ENCODE measurements at places on chromosomes 12 and 14.
A peak's percentile ranks its signal among the peaks of the same experiment; 100 is the strongest.

DNA sequence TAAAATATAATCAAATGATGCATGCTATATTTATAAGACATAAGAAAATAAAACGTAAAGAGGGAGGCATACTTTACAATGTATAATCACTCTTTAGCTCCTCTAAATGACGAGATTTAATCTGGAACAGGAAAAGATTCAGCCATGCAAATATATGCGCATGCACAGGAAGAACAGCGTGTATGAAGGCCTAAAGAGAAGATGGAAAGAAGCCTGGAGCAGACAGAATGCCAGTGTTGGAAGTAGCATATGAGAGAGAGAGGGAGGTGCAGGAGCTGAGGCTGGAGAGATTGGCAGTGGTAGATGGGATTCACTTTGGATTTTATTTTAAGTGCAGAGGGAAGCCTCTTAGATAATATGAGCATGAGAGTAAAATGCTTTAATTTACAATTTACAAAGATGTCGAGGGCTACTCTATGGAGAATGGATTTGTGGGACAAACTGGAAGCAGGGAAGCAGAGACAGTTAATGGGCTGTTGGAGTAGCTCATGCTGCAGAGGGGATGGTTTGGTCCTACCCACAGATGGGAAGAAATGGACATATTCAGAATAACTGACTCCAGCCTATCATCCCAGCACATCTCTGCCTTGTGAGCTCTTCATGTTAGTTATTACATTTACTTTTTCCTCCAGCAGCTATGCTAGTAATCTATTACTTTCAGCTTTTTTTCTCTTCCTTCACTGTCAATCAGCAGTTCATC lies 411.1 kb downstream of the TMTC2 start:
- no peak for DNase-seq

DNA sequence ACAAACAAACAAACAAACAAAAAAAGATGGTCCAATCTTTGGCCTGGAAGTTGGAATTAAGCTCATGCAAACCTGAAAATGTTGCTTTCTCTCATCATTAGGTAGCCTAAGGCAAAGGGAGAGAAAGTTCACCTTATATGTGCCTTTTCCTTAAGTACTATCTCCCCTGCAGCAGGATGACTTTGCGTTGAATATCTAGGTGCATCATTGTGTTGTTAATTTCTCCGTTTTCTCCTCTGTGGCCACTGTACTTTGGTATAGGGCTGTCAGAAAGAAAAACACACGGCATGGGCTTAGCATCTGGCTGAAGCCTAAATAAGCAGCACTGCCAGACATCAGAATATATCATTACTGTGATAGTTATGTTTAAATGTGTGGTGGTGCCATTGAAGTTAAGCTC lies 345.5 kb downstream of the BCAT1 start:
- no peak for DNase-seq

GRCh38 chr14:70188322-70188658 lies 461 bp downstream of the SLC8A3 start:
- DNase-seq: no peak

- peak; percentile 74 for DNase-seq
Measured at GRCh38 chr14:98198385-98198784, 1073.6 kb downstream of the BCL11B start.

GRCh38 chr12:6607751-6608591 lies 792 bp upstream of the CHD4 start:
- DNase-seq: peak; percentile 85

- no peak for DNase-seq
Measured at GRCh38 chr14:79074510-79074909, 904.3 kb downstream of the NRXN3 start.

DNA sequence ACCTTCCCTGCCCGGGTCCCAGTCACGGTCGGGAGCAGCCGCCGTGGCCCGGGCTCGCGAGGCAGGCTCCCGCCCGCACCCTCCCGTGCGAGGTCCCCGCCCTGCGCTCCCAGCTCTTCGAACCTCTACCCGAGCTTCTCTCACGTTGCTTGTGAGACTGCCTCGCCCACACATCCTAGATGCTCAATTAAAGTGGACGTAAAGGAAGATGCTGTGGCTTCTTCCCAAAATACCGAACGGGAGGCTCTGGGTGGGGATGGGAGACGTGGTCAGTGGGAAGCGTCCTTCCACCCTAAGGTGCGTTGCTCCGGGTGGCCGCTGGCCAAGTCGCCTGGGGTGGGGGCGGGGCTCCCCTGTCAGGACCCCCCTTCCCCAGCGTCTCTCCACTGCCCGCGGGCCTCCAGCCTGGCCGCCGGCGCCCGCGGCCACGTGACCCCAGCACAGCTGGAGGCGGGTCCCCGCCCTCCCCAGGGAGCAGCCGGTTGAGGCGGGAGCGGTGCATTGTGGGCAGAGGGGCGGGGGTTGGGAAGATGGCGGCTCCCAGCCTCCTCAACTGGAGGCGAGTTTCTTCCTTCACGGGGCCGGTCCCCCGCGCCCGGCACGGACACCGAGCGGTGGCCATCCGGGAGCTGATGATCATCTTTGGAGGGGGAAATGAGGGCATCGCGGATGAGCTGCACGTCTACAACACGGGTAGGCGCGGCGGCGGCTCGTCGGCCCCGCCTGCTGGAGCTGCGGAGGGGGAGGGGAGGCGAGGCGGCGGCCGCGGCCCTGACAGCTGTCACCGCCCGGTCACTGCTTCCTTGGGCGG lies at the start of gene HCFC2:
TSS of gene HCFC2 (plus strand) at position 501 of the 811 bp plus-strand sequence. CDS start at position 531, 30 bp downstream.
- DNase-seq: peak; percentile 91

- no peak for DNase-seq
Measured at GRCh38 chr14:69996216-69996615, 117.0 kb downstream of the SMOC1 start.

GRCh38 chr12:6941782-6942181 lies 1.8 kb upstream of the RNU7-1 start:
- DNase-seq: no peak

GRCh38 chr12:58850826-58851225 lies 69.5 kb downstream of the LRIG3 start:
- DNase-seq: no peak

DNA sequence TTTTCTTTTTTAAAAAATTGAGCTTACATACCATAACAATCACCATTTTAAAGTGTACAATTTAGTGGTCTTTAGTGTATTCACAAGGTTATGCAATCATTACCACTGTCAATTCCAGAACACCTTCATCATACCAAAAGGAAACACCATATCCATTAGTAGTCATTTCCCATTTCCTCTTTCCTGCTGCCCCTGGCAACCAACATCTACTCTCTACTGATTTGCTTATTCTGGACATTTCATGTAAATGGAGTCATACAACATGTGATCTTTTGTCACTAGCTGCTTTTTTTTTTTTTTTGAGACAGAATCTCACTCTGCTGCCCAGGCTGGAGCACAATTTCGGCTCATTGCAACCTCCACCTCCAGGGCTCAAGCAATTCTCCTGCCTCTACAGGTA lies 66.8 kb upstream of the CFL2 start:
- DNase-seq: no peak

DNA sequence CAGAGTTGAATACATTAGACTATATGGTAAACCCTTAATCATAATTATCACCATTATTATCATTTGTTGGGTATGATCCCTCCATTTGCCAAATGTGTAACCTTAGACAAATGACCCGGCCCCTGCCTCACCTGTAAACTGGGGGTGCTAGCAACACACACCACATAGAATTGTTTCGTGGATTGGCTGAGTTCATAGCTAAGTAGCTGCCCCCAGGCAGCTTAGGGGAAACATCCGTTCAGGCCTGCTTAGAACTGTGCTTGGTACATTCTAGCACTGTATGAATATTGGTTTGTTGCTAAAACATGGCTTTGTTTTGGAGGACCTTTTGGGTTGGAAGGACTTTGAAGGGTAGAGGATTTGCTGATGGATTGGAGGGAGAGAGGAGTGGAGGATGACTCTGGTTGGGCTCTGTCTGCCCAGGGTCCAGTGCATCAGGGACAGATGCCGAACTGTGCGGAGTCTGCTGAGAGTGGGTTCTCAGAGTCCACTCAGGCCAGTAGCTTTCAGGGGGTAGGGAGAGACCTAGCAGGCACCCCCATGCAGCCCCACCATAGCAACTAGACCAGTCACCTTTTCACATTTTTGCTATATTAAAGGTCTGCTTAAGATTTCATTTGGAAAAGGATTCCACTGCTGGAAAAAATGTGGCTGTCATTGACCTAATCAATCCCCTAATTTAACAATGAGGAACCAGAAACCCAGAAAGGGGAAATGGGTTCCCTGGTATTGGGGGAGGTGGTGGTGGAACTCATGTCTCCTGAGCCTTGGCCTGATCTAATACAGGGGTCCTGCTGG lies 2.2 kb downstream of the RIN3 start:
- DNase-seq: no peak
